ENCODE measurements at places on chromosomes 1 and 21.
A peak's percentile ranks its signal among the peaks of the same experiment; 100 is the strongest.

DNA sequence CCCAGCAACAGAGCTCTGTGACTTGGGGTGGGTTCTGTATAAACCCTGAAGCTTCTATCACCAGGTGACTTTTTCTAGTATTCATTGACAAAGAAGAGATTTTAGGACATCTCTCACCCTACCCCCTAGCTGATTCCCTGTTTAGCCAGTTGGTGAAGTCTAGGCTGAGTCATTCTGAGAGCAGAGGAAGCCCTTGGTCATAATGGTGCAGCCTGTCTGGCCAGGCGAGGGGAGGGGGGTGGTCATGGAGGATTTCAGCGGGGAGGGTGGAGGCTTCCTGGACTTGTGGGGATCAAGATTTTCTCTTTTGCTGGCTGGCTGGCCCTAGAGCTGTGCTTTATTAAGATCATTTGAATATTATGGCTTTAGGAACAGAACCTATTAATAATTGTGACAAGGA is 262.6 kb downstream of the CAMTA1 start:
- DNase-seq = no peak

GRCh38 chr1:39394598-39394997 is 96.8 kb upstream of the BMP8A start:
- DNase-seq = no peak

DNA sequence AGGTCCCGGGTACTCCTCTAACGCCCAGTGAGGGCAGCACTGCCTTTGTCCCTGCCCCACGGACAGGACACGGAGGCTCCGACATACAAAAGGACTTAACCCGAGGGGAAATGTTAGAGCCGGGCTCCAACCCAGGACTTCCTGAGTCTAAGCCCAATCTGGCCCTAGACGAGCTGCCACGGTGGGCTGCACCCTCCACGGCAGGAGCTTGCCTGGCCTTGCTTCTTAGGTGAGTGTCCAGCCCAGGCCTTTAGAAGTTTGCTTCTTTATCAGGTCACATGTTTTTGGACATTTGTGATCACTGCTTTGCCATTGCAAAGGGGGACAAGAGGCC is 11.0 kb upstream of the TMEM200B start:
- DNase-seq = no peak

DNA sequence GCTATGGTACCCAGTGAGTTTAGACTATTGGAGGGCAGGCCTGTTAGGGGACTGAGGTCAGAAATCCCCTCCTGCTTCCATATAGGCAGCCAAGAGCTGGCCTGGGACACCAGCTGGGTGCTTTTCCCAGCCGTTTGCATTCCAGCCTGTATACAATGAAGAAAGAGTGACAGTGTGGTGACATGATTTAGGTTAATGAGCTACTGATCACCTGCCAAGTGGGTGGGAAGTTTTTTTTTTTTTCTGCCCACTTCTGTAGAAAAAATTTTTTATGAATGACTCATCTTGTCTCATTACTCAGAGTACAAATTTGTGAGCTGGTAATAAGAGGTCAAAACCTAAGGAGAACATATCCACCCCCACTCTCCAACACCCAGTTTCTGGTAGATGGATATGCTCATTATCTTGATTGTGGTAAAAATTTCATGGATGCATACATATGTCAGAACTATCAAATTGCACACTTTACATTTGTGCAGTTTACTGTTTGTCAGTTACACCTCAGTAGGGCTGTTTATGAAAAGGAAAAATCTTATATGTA is 16.4 kb upstream of the CGN start:
- no peak for DNase-seq

DNA sequence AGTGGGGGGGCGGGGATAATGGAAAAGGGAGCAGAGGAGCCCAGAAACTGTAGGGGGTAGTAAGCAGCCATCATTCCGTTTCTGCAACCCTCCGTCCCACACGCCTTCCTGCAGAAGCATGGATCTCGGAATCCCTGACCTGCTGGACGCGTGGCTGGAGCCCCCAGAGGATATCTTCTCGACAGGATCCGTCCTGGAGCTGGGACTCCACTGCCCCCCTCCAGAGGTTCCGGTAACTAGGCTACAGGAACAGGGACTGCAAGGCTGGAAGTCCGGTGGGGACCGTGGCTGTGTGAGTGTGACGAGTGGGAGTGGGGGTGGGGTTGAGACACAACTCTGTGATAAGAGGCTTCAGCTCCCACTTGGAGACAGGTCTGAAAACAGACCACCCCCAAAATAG is 706 bp downstream of the CREB3L4 start:
- no peak for DNase-seq

DNA sequence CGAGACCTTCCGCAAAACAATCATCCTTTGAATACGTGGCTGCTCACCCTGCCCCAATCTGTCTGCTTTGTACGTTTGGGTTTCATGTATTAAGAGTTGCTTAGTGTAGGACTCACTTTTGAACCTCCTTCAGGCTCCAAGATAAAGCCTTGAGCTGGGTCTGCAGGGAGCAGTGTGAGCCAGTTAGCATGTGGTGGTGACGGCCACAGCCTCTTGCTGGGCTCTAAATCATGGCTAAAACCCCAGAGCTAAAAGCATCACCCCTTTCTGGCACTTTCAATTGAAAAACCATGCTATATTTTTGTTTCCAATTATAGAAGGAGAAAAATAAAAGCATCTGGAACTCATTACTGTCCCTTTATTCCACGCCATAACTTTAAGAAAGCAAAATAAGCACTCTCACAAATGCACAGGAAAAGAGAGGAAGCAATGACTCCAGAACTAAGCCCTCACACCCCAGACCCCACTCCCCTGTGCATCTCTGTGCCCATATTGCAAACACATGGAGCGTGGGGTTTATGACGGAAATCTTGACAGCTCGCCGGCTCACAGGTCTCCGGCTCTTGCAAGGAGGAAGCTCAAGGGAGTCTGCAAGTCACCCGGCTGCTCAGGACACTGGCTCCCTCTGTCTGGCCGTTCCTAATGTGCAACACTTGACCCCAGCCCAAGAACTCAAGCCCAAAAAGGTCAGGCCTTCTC is 135.5 kb downstream of the MIS18A start:
- no peak for DNase-seq

DNA sequence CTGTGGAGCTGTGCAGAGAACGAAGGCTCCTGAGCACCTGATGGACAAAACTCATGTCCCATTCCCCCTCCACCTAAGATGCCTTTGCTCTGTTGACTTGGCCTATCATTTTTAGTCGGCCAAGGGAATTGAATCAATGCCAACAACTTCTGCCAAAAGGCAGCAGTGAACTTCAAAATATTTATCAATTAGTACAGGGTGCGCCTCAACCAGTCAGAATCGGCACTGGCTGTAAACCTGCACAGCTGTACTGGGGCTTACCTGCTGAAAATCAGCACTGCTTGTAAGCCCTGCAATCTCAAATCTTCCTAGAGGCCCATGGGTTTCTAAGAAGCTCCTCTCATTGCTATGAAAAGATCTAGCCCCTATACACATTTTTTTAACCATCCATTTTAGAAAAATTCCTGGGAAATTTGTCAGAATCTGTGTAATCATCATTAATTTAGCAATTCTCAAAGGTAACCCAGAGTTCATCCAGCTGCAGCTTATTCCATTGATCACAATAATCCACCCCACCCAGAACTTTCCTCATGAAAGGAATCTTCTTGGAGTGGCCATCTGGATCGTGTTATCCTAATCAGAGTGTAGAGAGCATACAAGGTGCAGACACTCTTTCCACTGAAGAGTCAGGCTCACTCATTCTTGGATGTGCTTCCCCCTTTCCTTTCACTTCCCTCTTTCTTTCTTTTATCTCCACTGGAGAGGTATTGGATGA is 40.2 kb downstream of the ADAMTS1 start:
- no peak for DNase-seq

- DNase-seq = peak; percentile 67
Measured at GRCh38 chr1:59879574-59879973, 47.0 kb downstream of the CYP2J2 start.

DNA sequence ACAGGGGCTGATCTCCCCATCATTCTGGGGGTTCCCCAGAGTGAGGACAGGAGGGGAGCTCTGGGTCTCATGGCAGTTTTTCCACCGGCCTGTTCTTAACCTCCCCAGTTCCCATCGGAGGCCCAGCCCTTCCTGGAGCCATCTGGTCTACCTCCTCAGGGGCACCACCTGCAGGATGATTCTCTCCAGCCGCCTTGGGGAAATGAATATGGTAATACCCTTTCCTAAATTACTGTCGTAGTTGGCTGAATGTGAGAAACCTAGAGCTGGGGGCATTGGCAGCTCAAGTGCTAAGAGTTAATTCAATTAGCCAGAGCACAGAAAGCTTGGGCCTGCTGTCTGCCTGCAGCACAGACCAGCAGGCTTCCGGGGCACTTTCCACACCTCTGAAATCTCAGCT is 64.9 kb downstream of the TAS1R2 start:
- DNase-seq = no peak

DNA sequence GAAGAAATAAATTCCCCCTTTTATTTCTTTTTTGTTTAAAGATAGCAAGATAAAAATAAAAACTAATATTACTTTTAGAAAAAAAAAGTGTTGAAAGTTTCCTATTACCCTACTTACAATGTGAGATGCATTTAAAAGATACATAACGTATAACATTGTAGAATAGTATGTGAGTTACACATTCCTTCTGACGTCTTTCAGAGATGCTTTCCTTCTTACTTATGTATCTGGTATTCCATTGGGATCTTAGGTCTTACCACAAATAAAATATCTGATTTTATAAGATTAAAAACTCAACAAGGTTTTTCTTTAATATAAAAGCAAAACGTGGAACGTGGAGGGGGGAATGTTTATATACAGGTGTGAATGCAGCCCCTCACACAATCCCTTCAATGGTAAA is 147.2 kb upstream of the ETS2 start:
- DNase-seq = no peak

DNA sequence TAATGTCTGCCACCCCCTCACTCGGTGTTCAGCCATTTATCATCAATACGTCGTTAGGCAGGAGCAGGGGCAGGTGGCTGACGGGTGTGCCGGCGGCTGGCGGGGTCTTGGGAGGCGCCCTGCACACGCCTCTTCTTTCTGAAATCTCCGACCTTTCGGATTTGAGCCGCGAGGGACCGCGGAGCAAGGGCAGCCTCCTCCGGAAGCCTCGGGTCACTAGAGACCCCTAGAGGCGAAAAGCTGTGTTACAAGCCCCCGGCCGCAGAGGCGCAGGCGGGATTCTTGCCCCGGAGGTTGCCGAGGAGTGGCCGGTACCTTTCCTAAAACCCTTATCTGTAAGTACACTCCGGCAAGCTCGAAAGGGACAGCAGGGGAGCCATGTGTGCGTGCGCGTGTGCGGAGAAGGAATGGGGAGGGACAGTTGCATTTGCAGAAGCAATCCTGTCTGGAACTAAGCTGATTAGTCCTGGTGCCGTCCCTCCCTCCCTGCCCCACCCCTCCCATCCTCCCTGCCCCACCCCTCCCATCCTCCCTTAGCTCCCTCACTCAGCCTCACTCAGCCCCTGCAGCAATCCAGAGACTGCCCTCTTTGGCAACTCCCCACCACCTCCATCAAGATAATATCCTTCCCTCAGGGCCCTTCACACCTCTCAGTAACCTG is 11.0 kb downstream of the BRINP2 start:
- peak; percentile 65 for DNase-seq

DNA sequence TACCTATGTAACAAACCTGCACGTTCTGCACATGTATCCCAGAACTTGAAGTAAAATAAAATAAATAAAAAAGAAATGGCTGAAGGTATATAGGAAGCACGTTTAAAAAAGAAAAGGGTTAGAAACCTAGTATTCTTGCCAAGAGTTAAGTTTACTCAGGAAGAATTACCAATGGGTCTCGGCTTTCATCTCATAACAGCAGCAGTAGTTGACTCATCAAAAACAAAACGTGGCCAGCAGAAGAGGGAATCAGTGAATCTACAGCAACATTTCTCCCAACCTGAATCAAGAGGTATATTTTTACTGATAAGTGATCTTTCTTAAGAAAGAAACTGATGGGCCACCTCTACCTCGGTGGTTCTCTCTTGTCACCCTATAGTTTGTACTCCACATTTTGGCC is 340.3 kb downstream of the BRINP2 start:
- no peak for DNase-seq

GRCh38 chr1:57578099-57578498 is 154.2 kb upstream of the DAB1 start:
- no peak for DNase-seq

DNA sequence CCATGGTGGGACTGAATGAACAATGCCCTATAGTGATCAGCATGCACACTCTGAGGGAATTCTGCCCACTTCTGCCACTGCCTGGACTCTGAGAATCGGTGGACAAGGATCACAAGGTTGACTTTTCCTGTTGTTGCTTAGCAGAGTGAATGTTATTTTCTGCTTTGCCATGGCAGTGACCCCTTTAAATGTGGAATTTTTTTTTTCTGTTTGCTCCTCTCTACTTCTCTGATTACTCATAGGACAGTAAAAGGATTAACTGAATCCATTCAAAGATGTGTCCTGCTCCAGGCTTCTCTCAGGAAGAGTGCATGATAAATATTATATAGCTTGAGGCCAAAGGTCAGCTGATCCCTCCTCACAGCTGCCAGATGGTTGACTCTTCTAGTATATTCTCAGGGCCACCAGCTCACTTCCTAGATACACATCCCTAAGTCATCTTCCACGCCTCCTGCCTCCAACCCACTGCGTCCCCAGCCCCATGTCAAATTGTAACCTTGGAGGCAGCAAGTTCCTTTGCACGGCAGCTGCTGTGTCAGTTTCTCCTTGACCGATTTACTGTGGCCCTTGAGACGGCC is 74.0 kb upstream of the RALGPS2 start:
- DNase-seq = no peak

DNA sequence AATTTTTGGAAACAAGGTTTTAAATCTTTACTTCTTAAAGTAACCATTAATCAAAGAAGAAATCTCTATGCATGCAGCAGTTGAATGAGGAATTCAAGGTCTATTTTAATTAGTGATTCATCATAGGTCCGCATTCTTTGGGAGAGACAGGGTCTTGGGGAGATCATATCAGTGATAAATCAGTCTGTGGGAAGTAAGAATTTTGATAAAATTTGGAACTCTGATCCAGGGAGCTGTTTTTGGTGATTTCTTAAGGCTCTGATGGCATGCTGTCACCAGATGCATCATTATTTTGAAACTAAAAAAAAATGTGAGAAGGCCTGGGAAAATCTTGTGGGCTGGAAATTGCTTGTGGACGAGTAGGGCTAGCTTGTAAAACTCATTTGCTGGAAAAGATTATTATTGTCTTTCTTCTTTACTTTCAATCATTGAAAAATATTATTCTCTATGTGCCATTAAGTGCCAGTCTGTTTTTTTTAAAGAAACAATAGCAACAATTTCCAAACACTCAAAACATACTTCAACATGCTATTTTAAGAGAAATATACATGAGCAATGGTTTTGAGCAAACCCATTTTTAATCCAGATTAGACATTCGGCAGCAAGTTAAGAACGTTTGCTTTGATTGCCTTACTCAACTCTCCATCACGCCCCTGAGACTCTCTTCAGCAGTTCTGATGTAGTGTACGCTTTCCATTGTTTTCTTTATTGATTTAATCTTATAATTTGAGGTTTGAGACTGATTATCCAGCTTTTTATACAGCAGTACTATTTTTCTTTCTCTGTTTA is 62.6 kb downstream of the ZBTB18 start:
- no peak for DNase-seq

- DNase-seq = peak; percentile 65
Measured at GRCh38 chr1:24189528-24189927, 2.4 kb upstream of the IFNLR1 start.
